Stimulated activated CD4-positive, alpha-beta T cell treated with anti-CD3 and anti-CD28 coated beads, Interleukin-4, amount 100 ng/mL, for 1 hour (primary cell): ENCODE measurements at places on chromosomes 3 and 15.

- DNase-seq: no peak
Measured at GRCh38 chr3:138835397-138835757, 649 bp upstream of the PIK3CB start.

- DNase-seq: no peak
Measured at GRCh38 chr3:45953536-45953935, 10.3 kb downstream of the CXCR6 start.

GRCh38 chr3:56868706-56869105, 67.0 kb upstream of the ARHGEF3 start:
- DNase-seq: no peak

DNA sequence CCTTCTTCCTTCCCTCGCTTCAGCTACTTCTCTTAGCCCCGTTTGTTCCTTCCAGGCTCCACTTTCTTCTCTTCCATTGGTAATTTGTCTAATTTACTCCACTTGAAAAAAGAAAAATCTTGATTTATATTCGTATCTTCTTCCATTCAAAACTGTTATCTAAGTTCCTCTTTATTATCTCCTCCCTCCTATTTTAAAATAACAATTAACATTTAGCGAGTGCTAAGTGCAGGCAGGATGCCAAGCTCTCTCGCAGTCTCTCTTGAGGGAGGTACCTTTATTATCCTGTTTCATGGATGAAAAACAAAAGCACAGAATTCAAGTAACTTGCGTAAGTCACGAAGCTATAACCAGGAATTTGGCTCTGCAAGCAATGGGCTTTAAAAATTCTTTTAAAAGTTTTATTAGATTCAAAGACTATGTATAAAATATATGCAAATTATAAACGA, 418.9 kb upstream of the NAALADL2 start:
- DNase-seq: no peak

- DNase-seq: no peak
Measured at GRCh38 chr3:132641837-132642538, 17.6 kb downstream of the ACAD11 start.

GRCh38 chr3:112437146-112438022, 61.9 kb downstream of the BTLA start:
- no peak for DNase-seq

DNA sequence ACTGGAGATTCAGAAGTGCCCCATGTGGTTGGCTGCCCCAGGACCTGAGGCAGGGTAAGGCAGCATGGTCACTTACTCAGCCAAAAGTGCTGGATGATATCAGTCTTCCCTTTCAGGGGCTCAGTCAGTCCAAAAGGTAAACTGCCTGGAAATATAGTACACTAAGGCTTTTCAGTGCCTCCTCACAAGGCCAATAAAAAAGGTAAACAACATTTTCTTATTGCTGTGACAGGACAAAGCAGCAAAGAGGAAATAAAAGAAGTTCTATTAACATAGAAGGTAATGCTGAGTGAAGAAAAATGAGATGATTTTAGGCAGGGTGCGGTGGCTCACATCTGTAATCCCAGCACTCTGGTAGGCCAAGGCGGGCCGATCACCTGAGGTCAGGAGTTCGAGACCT, 66.5 kb upstream of the CDAN1 start:
- DNase-seq: no peak

DNA sequence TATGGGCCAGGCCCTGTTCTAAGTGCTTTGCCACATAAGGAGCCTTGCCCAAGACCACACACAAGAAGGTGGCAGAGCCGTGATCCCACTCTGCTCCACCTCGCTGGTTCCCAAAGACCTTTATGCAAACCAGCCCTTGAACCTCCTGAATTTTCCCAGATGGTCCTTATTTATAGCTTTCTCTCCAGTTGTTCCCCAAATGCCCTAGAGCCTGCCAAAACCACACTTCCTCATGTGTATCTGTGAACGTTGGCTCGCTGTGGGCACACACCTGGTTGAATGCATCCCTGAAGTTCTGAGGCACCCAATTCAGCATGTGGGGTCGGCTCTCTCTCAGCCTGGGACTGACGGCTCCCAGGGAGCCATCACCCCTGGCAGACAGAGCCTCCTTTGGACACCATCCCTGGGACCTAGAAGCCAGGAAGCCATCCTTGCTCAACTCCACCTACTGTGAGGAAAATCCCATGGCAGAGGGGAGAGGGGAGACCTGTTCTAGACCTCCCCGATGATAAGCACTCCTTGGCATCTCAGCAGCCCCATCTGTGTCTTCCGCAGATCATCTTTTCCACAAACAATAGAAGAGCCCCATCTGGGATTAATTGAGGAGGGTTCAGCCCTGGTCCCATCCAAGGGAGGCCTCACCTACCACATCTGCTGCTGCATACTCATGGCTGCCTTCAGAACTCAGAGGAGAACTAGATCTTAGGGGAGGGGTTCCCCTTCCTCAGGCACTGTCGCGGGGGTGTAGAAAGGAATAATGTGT, 42.3 kb upstream of the LIMD1 start:
- no peak for DNase-seq

DNA sequence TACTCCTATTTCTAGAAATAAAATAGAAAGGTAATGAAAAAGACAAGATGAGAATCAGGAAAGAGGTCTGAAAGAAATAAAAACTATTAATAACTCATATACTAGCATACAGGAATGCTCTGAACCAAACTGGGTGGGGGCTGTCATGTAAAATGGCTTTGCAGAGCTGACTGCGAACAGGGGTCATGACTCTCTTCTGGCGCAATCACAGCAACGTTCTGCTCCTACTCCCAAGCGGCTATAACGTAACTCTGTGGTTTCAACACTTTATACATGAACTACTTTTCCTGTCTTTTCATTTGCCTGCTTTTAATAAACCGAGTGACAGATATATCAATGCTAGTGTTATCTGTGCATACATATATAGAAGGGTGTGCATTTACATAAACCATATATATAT, 116.7 kb downstream of the DLG1 start:
- DNase-seq: no peak
